ENCODE measurements at places on chromosomes 1 and 21. TPM values are rescaled to one million over a fixed set of nuclear protein-coding genes. Genes with fewer than 3 reads are reported as not detected.

The KCNJ15 gene
- 1.4 TPM for polyA plus RNA-seq

The HAX1 gene
- polyA plus RNA-seq, result 82.7 TPM

The TTF2 gene
- 6.8 TPM for polyA plus RNA-seq

The KCNH1 gene
- 3.8 TPM for polyA plus RNA-seq

The GJB5 gene
- not detected for polyA plus RNA-seq

The LMOD1 gene
- polyA plus RNA-seq, result 4.6 TPM
